ENCODE measurements at places on chromosomes 5 and 9. TPM values are rescaled to one million over a fixed set of nuclear protein-coding genes. Genes with fewer than 3 reads are reported as not detected.

DNA sequence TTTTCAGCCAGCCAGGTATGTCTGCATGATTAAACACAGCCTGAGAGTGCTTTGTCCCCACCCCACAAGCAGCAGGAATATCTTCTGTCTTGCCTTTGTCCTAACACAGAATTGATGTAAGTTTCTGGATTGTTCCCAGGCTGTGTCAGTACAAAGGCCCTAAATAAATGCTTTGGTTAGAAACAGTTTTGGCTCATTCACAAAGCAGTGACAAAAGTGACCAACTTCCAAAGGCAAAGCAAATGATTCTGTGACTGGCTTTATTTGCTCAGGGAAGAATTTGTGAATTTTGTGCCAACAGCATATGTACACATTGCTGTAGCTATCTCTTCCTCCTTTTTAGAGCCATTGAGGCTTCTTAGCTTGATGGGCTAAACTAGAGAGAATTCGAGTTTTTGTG is 133.7 kb downstream of the PLPPR1 start:
- no peaks in the 10 kb centered on the region for H3K4me1 ChIP-seq
- no peak overlapping the region for H3K27ac ChIP-seq
- DNase-seq: no peak

- H3K4me1 ChIP-seq: no peaks in the 10 kb centered on the region
- no peaks in the 10 kb centered on the region for H3K36me3 ChIP-seq
- H3K27ac ChIP-seq: no peak overlapping the region
- H3K4me3 ChIP-seq: no peak overlapping the region
- H3K27me3 ChIP-seq: no peaks in the 10 kb centered on the region
Measured at GRCh38 chr9:117060963-117061362, 353.9 kb downstream of the ASTN2 start.

DNA sequence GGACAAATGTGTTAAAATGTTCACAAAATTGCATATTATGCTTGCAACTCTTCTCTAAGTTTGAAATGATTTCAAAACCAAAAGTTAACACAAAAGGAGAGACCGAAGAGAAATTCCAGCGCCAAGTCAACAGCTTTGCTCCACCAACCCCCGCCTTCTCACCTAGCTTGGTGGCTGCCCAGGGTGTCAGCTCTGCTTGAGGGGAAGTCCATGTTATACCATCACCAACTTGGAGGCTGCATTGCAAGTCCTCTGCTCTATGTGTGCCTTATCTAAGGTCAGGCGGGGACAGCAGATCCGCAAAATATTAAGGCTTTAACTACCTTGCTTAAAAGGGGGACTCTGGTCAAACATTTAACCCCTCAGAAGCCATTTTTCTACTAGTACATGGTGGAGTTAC is 14.6 kb downstream of the CCNJL start:
- H3K4me1 ChIP-seq: peaks cover 7% of the 10 kb centered on the region
- no peaks in the 10 kb centered on the region for H3K27me3 ChIP-seq
- H3K27ac ChIP-seq: no peak overlapping the region
- DNase-seq: no peak
- no peaks in the 10 kb centered on the region for H3K36me3 ChIP-seq

DNA sequence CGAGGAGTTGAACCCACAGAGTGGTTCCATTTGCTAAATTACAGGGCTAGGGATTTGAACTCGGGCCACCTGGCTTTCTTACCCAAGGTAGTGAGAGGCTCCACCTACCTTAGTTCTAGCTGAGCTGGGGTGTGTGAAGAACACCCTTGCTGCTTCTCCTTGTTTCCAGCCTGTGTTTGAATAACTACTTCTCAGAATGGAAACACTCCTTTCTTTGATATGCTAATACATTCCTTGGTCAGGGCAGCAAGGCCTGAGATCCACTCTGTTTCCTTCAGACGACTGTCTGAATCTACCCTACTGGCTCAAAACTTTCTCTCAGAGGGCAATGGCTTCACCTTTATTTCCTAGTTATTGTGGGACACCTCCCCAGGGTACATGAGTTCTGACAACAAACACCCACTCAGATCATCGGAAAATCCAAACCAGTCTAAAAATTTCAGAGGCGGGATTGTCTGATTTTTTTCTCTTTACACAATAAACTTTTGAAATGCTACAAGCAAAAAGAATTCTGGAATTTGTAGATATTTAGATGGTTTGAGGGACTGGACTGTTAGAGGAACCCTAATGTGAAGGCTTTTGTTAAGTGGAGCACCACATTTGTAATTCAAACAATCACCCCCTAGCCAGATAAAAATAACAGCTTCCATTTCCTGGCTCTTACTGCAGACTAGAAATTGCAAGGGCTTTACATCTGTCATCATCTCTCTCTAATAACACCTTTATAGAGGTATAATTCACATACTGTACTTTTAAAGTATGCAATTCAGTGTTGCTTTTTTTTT is 4.0 kb upstream of the ATP6V1G1 start:
- no peak for DNase-seq
- no peaks in the 10 kb centered on the region for H3K27me3 ChIP-seq
- H3K4me1 ChIP-seq: peaks cover 8% of the 10 kb centered on the region
- no peaks in the 10 kb centered on the region for H3K36me3 ChIP-seq
- no peak overlapping the region for H3K4me3 ChIP-seq

DNA sequence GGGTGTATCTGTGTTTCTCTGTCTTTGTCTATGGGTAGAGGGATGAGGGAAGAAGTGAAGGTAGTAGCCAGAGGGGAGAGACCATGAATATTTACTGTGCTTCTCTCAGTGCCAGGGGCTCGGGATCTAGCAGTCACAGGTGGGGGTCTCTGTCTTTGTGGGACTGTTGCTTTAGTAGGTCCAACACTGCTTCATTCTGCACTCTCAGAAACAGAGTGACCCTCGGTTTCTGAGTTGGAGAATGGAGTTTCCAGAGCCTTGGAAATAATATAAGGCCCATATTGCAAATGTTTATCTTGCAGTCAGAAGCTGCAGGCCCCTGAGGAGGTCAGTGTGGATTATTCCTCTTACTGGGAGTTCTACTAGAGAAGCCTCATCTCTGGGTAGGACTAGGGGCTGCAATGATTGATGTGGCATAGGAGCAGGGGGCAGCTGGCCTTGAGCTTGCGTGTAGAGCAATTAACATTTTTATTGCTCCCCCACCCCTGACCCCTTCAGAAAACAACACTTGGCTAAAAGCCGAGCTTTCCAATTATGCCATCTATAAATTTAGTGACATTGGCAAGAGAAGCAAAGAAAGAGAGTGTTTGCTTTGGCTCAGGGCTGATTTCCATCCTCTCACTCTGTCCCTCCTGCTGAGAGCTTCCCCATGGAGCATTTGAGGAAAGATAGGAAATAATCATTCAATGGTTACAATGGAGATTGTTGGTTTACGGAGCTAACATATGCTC is 55.0 kb upstream of the TRPC7 start:
- H3K36me3 ChIP-seq: no peaks in the 10 kb centered on the region
- no peak for DNase-seq
- H3K4me3 ChIP-seq: no peak overlapping the region
- H3K27ac ChIP-seq: no peak overlapping the region

GRCh38 chr5:873328-873727 is 19.3 kb downstream of the BRD9 start:
- no peak for DNase-seq
- no peaks in the 10 kb centered on the region for H3K27me3 ChIP-seq
- H3K36me3 ChIP-seq: peaks cover 39% of the 10 kb centered on the region

GRCh38 chr9:76414661-76415060 is 20.4 kb upstream of the RFK start:
- no peaks in the 10 kb centered on the region for H3K27me3 ChIP-seq
- no peak overlapping the region for H3K4me3 ChIP-seq
- no peak for DNase-seq
- no peaks in the 10 kb centered on the region for H3K4me1 ChIP-seq
- no peaks in the 10 kb centered on the region for H3K36me3 ChIP-seq

DNA sequence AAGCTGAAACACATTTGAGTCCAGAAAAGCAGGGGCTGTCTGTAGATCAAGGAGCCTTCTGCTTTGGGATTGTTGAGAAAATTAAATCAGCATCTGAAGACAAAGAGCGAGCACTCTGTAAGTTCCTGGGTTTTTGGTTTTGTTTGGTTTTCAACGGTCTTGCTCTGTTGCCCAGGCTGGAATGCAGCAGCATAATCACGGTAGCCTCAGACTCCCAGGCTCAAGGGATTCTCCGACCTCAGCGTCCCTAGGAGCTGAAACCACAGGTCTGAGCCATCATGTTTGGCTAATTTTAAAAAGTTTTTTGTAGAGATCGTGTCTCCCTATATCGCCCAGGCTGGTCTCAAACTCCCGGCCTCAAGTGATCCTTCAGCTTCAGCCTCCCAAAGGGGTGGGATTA is 266.5 kb upstream of the ADAMTS16 start:
- H3K4me1 ChIP-seq: no peaks in the 10 kb centered on the region
- H3K27ac ChIP-seq: no peak overlapping the region
- no peaks in the 10 kb centered on the region for H3K36me3 ChIP-seq
- no peaks in the 10 kb centered on the region for H3K27me3 ChIP-seq

DNA sequence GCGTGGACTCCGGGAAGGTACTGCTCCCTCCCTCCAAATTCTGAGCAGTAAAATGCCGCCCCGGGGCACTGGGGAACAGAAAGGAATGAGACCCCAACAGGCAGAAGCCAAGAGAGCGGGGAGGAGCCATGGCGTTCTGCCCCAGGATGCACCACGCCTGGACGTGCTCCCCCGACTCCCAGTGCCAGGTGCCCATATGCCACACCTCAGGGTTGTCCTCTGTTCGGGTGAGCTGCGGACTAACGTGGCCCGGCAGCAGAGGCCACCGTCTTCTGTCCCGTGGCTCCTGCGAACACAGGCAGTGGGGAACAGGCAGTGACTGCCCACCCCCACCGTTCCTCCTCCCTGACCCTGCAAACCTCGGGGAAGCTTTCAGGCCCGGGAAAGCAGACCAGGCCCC is 4.8 kb downstream of the SURF6 start:
- H3K36me3 ChIP-seq: peaks cover 47% of the 10 kb centered on the region
- no peak overlapping the region for H3K4me3 ChIP-seq
- no peak overlapping the region for H3K27ac ChIP-seq
- peaks cover 12% of the 10 kb centered on the region for H3K4me1 ChIP-seq
- no peak for DNase-seq
- H3K27me3 ChIP-seq: no peaks in the 10 kb centered on the region

GRCh38 chr5:171445644-171446516 is 26.4 kb downstream of the FGF18 start:
- peak; percentile 85 for DNase-seq
- H3K36me3 ChIP-seq: peaks cover 4% of the 10 kb centered on the region
- H3K27me3 ChIP-seq: no peaks in the 10 kb centered on the region
- H3K4me1 ChIP-seq: peaks cover 7% of the 10 kb centered on the region

DNA sequence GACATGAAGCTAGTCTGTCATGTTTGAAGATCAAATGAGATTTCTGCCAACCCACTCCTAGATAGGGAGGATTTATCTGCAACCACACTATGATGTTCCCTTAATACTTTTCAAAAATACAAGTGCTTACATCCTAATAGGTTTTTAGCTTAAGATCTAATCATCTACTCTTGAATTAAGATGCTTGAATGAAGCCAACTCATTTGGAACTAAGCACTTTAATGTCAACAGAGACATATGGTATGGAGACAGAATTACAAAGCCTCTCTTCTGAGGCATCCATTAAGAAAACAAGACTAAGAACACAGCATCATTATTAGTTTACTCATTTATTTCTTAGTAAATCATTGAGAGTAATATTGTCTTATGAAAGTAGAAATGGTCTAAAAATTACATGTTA is 139.3 kb upstream of the NFIB start:
- no peak for DNase-seq
- H3K27ac ChIP-seq: no peak overlapping the region
- no peaks in the 10 kb centered on the region for H3K36me3 ChIP-seq
- H3K4me1 ChIP-seq: no peaks in the 10 kb centered on the region
- no peaks in the 10 kb centered on the region for H3K27me3 ChIP-seq

DNA sequence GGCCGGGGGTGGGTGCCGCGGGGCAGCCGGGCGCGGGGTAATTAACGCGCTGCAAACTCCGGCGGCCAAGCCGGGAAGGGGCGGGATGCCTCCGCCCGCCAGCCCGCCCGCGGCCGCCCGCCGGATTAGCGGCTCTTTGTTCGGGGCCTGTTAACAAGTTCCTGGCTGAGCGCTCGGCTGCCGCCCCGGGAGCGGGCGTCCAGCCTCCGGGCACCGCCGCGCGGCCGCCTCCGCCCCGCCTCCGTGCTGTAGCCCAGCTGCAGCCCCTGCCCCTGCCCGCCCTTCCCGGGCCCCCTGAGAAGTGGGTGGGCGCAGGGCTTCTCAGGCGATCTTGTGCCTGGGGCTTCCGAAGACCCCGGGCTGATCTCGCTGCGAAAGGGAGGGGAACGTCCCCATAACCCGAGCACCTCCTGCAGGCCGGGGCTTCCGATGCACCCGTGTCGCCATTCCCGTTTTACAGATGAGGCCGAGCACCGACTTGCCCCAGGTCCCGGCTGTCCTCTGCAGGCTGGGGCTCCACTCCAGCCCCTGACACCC is 7.5 kb downstream of the UNC5A start:
- peak overlapping the region; percentile 46 for H3K4me3 ChIP-seq
- H3K27me3 ChIP-seq: peaks cover 29% of the 10 kb centered on the region
- DNase-seq: no peak
- peaks cover 15% of the 10 kb centered on the region for H3K4me1 ChIP-seq

DNA sequence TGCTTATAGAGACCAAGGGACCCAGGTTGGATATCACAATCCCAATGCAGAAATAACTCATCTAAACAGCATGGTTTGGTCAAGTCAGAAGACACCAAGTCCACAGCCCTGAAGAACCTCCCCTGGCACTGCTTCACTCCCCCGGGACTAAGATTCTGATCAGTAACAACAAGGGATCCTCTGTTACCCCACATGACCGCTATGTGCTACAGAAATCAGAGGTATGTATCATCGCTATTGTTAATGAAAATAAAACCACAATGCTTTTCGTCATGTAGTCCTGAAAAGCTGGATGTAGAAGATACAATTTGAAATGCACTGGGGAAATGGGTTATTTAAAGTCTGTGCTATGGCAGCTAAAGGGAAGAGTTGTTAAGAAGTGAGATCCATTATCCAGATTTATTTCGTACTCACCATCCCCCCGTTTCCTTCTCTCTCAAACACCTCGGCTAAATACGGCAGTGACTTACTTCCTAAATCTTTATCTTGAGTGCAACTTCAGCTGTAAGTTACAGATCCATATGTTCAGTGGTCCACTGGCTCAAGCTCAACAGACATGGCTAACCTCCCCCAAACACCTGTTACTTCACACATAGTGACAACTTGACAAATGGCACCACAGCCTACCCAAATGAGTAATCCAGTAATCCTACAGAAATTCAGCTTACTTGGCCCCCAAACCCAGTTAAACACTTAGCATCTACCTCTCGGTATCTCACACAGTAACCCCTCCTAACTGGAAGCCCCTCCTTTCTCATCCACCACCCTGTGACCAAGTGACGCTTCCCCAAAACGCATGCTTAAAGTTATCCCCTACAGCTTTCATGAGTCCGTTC is 129.2 kb downstream of the MYO10 start:
- no peaks in the 10 kb centered on the region for H3K27me3 ChIP-seq
- H3K4me3 ChIP-seq: no peak overlapping the region
- no peak overlapping the region for H3K27ac ChIP-seq
- H3K4me1 ChIP-seq: peaks cover 12% of the 10 kb centered on the region
- DNase-seq: no peak

The PCA3 gene
- total RNA-seq: not detected

The PFN3 gene
- total RNA-seq: not detected

The TMEM252 gene
- not detected for total RNA-seq

The OR5C1 gene
- not detected for total RNA-seq

The EDIL3 gene
- total RNA-seq: 5.6 TPM

Data from heart left ventricle (tissue), 16 donors.